ENCODE measurements at places on chromosomes 2 and 18. TPM values are rescaled to one million over a fixed set of nuclear protein-coding genes. Genes with fewer than 3 reads are reported as not detected.

DNA sequence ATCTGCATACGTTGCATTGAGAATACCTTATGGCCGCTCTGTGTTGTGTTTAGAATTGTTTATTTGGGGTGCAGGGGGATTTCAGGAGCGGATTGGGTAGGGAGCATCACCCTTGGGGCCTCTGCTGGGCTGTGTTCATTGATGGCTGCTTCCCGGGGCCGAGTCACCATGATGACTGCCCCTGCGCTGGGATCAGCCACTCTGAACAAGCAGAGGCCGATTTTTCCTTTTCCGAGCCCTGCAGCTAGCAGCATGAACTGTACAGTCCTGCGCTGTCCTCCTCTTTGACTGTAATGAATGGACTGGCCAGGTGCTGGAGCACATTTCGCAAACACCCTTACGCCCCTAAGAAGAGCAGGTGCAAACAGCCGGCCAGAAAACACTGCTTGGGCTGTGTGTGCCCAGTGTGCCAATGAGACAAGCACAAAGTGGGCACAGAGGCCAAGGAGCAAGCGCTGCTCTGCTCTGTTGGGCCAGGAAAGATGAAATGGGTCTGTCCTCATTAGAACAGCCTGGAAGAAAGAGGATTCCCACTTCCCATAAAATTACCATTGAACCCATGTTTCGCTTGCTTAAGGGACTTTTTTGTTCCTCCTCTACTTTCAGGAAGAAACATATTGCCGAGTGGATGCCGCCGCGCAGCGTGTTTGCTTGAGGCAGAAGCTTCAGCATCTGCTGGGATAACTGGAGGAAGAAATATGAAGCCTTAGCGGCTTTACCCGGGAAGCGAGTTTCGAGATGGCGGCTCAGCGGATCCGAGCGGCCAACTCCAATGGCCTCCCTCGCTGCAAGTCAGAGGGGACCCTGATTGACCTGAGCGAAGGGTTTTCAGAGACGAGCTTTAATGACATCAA is 82.7 kb downstream of the SH3BP4 start:
- no peak for DNase-seq

DNA sequence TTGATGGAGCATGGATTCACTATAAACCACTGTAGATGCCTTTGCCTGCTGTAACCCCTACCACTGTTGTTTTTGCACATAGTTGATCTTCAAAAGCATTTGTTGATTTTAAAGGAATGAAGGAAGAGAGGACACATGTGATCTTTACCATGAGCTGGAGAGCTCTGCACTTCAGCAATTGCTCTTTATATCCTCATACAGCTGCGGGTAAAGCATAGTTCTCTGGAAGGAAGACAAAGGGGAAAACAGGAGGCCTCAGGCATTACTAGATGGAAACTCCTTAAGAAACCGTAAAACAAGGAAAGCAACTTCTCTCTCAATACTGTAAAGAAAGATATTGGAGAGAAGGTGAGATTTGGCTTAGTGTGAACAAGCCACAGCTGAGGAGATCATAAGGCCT is 60.6 kb downstream of the SCG2 start:
- no peak for DNase-seq

- DNase-seq = no peak
These were observed 16.5 kb downstream of the SEPTIN10 start for GRCh38 chr2:109597283-109597682.

DNA sequence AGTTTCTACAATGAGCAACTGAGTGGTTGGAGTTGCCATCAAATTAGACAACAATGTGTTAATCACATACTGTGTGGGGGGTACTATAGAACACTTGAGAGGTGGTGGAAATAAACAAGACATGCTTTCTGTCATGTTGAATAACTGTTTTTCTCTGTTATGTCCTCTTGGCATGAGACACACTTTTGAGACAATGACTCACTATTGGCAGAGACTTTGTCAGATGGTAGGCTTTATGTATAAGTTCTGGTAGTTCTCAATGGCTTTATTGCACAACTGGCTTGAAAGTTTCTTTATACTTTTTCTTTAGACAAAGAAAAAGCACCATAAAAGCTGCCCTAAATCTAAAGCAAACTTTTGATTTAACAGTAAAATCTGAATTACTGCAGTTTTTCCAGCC is 578.7 kb downstream of the ADCYAP1 start:
- peak; percentile 28 for DNase-seq

GRCh38 chr2:79910643-79911042 is 393.9 kb downstream of the LRRTM1 start:
- no peak for DNase-seq

HRH4 gene
- total RNA-seq = 0.30 TPM

- DNase-seq = no peak
These were observed 9.8 kb upstream of the RPL31 start for GRCh38 chr2:100992262-100992661.

- DNase-seq = no peak
These were observed at the start of gene HOXD13 for GRCh38 chr2:176092270-176093144. TSS of gene HOXD13 (plus strand) at chr2:176092721. CDS start at chr2:176092891, 170 bp downstream.

FTCDNL1 gene
- 2.2 TPM for total RNA-seq

IL1RL2 gene
- total RNA-seq = 6.3 TPM

- DNase-seq = no peak
These were observed 73.4 kb downstream of the CCDC150 start for GRCh38 chr2:196712867-196713266.

DNA sequence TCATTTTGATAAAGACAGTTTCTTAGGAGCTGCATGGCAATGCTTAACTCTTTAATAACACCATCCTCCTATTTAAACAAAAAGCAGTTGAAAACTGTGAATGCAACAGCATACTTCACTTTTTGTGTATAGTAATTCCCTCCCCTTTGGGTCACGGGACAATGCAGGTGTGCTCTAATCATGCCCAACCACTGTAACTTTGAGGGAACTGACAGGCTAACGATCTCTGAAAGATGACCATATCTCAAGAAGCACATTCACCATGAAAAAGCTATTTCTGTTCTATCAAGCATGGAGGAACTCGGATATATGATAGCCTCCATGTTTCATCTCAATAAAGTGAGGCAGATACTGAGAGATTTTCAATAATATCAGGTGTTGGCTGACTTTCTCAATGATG is 81.1 kb upstream of the CD226 start:
- DNase-seq = no peak

ERICH2 gene
- total RNA-seq = 0.79 TPM

DNA sequence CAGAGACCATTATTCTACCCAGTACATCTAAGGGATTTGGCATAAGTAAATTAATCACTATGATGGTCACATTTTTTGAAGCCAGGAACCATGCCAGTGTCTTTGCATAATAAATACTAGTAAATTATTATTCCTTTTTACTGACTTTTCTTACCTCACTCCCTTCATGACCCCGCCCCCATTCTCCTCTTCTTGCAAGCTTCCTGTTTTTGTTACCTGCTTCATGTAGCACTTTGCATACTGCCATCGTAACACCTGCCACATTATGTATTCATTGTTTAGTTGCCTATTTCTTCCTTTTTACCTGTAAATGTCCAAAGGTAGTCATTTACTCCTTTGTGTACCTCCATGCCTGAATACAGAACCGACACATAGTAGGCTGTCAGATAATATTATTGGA is 309.5 kb downstream of the KIAA1328 start:
- DNase-seq = no peak

DNA sequence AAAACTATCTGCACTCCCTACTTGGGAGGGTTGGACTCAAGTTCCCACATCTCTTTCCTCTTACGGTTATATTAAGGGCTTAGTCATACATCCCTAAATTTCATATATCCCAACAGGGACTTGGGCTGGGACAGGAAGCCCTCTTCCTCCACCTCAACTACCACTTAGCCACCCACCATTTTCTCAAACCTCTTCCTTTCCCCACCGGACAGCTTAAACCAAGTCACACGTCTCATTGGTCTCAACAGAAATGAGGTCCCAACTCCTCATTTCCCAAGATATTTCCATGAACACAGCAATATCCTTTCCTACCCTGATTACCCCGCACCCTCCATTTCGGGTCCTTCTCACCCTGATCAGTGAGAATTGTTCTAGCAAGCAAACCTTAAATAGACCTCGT is 736 bp downstream of the ZSCAN30 start:
- DNase-seq = peak; percentile 2

OSBPL6 gene
- 3.3 TPM for total RNA-seq

GRCh38 chr2:128644156-128644555 is 325.5 kb upstream of the HS6ST1 start:
- no peak for DNase-seq

GRCh38 chr2:37201766-37202165 is 5.5 kb downstream of the CEBPZOS start:
- no peak for DNase-seq

Data from skin of body (tissue), 3 donors.